ENCODE measurements at places on chromosomes 12 and 14. TPM values are rescaled to one million over a fixed set of nuclear protein-coding genes. Genes with fewer than 3 reads are reported as not detected.

- no peak overlapping the region for H3K27ac ChIP-seq
- H3K27me3 ChIP-seq, result no peaks in the 10 kb centered on the region
- H3K4me1 ChIP-seq, result no peaks in the 10 kb centered on the region
- DNase-seq, result peak; percentile 48
- H3K4me3 ChIP-seq, result no peak overlapping the region
These were observed 204.7 kb upstream of the PELI2 start for GRCh38 chr14:55913324-55914025.

SPTB gene
- total RNA-seq, result 7.9 TPM

KRT2 gene
- total RNA-seq, result not detected

DNA sequence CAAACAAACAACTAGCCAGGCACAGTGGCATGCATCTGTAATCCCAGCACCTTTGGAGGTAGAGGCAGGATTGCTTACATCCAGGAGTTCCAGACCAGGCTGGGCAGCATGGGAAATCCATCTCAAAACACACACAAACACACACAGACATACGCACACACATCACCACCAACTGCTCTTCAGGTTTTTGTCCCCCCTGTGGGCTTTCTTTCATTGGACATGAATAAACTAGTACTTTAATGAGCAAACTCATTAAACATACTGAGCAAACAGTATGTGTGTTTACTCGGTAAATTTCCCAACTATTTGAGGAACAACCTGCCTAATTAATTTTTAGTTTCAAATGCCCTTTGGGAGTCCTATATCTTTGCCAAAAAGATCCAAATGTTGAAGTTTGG is 10.1 kb upstream of the RASSF3 start:
- no peaks in the 10 kb centered on the region for H3K36me3 ChIP-seq
- no peak overlapping the region for H3K4me3 ChIP-seq

DNA sequence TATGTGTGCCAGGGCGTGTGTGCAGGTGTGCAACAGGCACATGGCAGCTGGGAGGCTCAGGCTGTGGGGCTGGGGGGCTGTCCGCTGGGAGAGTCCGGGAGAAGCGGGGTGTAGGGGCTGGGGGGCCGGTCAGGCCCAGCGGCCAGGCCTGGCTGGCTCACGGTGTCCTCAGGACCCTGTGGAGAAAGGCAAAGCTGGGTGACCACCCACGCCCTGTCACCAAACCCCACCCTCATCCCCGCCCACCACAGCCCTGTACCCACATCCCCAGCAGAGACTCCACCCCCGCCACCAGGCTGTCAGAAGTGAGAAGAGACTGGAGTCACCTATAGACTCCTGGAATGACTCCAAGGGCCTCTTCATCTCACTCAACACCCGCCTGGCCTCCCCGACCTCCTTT is 85.3 kb downstream of the SCARB1 start:
- H3K27ac ChIP-seq, result no peak overlapping the region
- no peaks in the 10 kb centered on the region for H3K27me3 ChIP-seq
- H3K4me1 ChIP-seq, result no peaks in the 10 kb centered on the region
- H3K36me3 ChIP-seq, result no peaks in the 10 kb centered on the region
- no peak overlapping the region for H3K4me3 ChIP-seq

GRCh38 chr12:49990273-49990672 is 17.5 kb downstream of the AQP6 start:
- H3K27ac ChIP-seq, result no peak overlapping the region
- H3K36me3 ChIP-seq, result peaks cover 7% of the 10 kb centered on the region
- no peak for DNase-seq

FAM181A gene
- total RNA-seq, result not detected

FKBP11 gene
- 41.4 TPM for total RNA-seq

GRCh38 chr12:116200812-116201211 is 76.7 kb downstream of the MED13L start:
- DNase-seq, result no peak
- no peak overlapping the region for H3K4me3 ChIP-seq
- no peaks in the 10 kb centered on the region for H3K27me3 ChIP-seq
- no peaks in the 10 kb centered on the region for H3K36me3 ChIP-seq
- H3K4me1 ChIP-seq, result peaks cover 2% of the 10 kb centered on the region

FGF6 gene
- not detected for total RNA-seq

- H3K27ac ChIP-seq, result no peak overlapping the region
- no peak overlapping the region for H3K4me3 ChIP-seq
- no peaks in the 10 kb centered on the region for H3K27me3 ChIP-seq
- no peak for DNase-seq
- H3K36me3 ChIP-seq, result no peaks in the 10 kb centered on the region
These were observed 96.9 kb downstream of the EML5 start for GRCh38 chr14:88695870-88696269.

GRCh38 chr12:98595243-98595988 is 1.9 kb downstream of the SLC25A3 start:
- DNase-seq, result no peak
- peak overlapping the region; percentile 38 for H3K4me3 ChIP-seq
- H3K27ac ChIP-seq, result no peak overlapping the region

NUAK1 gene
- 28.2 TPM for total RNA-seq

- H3K4me1 ChIP-seq, result no peaks in the 10 kb centered on the region
- H3K27me3 ChIP-seq, result no peaks in the 10 kb centered on the region
- H3K36me3 ChIP-seq, result no peaks in the 10 kb centered on the region
- H3K4me3 ChIP-seq, result no peak overlapping the region
- no peak for DNase-seq
- H3K27ac ChIP-seq, result no peak overlapping the region
These were observed 1.6 kb downstream of the FGF6 start for GRCh38 chr12:4444031-4444430.

- no peak overlapping the region for H3K27ac ChIP-seq
- no peaks in the 10 kb centered on the region for H3K27me3 ChIP-seq
- H3K4me3 ChIP-seq, result no peak overlapping the region
- peak; percentile 65 for DNase-seq
- peaks cover 5% of the 10 kb centered on the region for H3K36me3 ChIP-seq
- no peaks in the 10 kb centered on the region for H3K4me1 ChIP-seq
These were observed 37.7 kb downstream of the TRAFD1 start for GRCh38 chr12:112163056-112163455.
